Daoy (cell line): ENCODE measurements at places on chromosomes 16 and 17. TPM values are rescaled to one million over a fixed set of nuclear protein-coding genes. Genes with fewer than 3 reads are reported as not detected.

Gene RHBDL3
- total RNA-seq: 0.57 and 1.9 TPM in 2 replicates

Gene SHISA6
- total RNA-seq: not detected in 2 replicates

Gene KRTAP9-2
- total RNA-seq: not detected in 2 replicates

Gene BIRC5
- total RNA-seq: 223 and 248 TPM in 2 replicates

Gene SLC16A6
- 3.6 and 3.8 TPM in 2 replicates for total RNA-seq

Gene MYH13
- total RNA-seq: under 0.01 TPM in 1 of 2 replicates, not detected in the other

Gene CLDN9
- total RNA-seq: not detected in 2 replicates

Gene HIC1
- 10.4 and 12.2 TPM in 2 replicates for total RNA-seq

DNA sequence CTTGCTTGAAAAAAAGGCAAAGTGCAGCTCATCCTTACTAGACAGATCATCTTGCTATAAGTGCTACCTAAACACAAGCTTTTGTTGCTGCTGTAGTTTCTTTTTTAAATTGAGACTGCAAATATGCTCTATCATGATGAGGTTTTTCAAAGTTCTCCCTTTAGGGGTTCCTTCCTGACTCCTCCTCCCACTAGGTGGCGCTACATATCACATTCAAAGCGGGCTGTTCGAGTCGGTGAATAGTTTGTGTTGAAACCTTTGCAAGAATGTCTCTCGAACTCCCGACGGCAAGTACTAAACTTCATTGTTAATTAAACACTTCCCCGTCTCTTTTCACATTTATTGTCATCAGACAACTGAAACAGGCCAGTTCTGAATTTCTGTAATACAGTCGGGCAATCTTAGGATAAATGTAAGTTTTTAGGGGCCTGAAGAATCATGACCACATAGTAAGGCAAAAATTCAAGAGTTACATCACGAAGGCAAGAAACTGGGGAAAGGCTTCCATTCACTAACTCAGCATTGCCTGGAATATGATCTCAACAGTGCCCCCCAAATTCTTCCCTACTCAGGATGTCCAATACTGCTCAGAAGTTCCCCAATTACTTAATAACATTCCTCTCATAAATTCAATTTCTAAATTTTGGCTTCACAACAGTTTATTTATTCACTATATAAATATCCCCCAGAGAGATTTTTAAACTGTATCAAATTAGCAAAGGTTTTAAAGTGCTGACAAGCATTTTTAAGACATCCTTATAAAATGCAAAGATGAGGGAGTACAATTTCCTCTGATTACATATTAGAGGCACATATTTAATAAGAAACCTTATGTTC lies 6.7 kb downstream of the HS3ST3A1 start:
- DNase-seq: peak; percentile 89

DNA sequence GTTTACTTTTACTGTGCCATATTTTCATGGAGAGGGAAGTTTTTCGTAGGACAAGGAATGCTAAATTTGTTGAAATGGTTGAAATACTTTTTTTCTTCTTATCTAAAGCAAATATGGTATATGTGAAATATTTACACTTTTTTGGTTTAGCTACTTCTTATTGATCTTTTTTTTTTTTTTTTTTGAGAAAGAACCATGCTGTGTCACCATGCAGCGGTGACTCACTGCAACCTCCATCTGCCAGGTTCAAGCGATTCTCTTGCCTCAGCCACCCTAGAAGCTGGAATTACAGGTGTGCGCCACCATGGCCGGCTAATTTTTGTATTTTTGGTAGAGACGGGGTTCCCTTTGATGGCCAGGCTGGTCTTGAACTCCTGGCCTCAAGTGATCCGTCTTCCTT lies 100.5 kb downstream of the FTO start:
- no peak for DNase-seq

GRCh38 chr16:88449267-88449561 lies 3.9 kb upstream of the ZFPM1 start:
- no peak for DNase-seq

- peak; percentile 80 for DNase-seq
These were observed 16.1 kb downstream of the CCR7 start for GRCh38 chr17:40548982-40549685.

DNA sequence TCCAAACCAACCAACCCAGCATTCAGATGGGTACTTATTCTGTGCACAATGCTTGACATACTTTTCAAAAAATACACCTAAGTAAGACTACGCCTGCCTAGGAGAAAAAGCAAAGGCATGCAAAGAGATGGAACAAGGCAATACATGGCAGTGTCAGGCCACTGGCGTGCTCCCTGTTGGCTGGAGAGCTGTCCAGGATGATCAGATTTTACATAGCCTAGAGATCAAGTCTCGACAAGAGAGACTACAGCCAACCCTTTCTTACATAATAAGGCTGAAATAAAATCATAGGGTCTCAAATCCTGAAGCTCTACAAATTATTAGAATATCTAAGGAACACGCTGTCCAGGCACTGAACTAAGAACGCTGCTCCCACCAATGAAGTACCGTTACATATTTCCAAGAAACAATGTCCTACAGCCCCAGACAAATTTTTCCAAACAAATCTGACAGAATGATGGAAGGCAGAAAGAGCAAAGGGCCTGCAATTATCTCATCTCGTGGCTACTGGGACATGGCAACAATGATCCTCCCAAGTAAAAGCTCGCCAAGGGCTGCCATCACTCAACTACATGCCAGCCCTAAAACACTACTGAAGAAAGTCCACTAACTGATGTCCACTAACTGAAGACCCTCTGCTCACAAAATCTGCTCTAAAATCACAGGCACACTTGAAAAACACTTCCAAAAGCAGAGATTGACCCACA lies 5.1 kb downstream of the RPS15A start:
- DNase-seq: no peak

DNA sequence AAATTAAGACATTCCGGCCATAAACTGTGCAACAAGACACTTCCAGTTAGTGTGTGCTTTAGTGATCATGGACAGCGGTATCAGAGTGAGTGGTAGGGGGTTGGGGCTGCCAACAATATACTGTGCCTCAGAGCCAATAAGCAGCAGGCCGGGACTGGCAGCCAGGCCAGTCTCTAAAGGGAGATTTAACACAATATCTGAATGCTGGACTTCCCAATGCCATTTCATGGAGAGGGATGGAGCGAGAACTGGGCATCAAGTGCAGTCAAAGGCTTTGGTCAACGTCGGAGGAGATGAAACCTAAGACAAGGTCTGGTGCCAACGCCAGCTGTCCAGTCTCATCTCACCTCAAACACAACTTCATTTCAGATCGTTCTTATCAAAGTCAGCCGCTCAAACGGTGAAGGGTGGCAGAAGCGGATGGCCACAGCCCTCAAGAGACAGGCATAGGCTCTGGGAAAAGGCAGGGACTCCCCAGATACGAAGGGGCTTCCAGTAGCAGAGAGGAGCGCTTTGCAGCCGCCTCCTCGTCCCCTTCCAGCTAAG lies 935 bp downstream of the USP32 start:
- DNase-seq: peak; percentile 34

DNA sequence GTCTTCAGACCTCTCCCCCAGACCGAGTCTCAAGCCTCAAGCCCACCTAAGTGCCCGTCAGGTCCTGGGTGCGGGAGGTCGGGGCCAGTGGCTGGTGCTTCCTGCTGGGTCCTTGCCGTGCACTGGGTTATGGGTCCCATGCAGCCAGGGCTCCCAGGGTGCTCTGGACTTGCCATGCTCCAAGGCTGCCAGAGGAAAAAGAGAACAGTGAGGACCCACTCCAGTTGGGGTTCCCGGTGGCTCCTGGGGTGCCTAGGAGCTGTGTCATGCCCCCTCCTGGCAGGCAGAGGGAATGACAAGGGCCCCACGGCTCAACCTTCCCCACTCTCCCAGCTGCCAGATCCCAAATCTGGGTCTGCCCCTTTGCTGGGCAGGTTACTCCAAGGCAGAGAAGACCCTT lies 3.8 kb downstream of the SNX20 start:
- DNase-seq: no peak

DNA sequence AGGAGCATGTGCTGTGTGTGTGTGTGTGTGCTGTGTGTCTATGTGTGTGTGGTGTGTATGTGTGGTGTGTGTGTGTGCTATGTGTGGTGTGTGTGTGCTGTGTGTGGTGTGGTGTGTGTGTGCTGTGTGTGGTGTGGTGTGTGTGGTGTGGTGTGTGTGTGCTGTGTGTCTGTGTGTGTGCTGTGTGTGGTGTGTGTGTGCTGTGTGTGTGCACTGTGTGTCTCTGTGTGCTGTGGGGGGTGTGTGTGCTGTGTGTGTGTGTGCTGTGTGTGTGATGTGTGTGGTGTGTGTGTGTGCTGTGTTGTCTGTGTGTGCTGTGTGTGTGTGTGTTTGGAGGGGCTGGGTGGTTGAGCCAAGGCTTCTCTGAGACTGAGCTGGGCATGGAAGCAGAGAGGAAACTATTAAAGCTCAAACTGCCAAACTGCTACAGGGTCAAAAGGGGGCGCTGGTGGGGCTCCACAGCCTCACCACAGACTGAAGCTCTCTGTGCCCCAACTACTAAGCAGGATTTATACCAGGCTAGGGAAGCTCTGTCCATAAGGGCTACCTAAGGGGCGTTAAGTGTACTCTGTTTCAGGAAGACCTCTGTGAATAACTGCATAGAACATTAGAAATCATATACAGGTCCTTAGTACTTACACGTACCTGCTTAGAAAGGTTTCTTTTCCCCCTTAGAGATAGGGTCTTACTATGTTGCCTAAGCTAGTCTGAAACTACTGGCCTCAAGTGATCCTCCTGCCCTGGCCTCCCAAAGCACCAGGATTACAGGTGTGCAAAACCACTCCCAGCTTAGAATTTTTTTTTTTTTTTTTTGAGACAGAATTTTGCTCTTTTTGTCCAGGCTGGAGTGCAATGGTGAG lies 27.8 kb upstream of the GHDC start:
- DNase-seq: peak; percentile 32

DNA sequence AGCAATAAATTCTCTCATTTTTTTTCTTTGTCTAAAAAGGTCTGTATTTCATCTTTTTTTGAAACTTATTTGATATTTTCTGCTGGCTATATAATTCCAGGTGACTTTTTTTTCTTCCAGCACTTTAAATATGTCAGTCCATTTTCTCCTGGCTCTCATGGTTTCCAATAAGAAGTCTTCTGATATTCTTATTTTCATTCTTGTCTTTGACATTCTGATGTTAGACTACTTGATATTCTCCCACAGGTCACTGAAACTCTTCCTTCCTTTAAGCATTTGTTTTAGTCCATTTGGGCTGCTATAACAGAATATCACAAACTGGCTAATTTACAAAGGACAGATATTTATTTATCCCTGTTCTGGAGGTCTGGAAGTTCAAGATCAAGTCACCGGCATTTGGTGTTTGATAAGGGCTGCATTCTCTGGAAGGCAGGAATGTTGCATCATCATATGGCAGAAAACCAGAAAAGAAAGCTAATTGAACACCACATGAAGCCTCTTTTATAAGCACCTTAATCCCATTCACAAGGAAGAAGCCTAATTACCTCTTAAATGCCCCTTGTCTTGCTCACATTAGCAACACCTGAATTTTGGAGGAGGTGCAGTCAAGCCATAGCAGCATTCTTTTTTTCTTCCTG lies 242.1 kb upstream of the TNRC6C start:
- DNase-seq: no peak

DNA sequence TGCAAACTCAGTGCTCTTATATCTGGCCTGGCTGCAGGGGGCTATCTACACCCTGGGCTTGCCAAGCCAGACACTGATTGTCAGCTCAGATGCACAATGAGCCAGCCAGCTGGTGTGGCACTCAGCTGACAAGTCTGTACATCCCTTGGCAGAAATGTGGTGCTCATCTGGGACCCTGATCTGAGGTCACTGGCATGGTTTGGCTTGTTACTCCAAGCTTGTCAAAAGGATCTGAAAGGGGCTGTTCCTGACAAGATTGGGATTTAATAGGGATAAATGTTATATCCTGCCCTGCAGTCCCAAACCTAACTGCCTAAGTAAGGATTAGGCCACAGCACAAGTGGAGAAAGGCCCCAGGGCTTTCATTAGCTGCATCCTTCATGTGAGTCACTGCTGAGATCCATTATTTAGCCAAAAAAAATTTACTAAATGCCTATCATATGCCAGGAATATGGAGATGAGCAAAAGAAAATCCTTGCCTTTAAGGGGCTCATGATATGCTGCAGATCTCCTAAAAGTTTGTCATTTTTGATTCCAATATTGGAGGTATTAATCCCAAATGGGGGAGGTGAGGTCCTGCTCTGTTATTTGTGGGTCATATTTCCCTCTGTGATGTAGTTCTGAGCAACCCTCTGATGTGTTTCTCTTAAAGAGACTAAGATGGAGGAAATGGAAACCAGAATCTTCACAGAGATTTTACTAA lies 6.3 kb downstream of the SLC6A2 start:
- DNase-seq: peak; percentile 44

DNA sequence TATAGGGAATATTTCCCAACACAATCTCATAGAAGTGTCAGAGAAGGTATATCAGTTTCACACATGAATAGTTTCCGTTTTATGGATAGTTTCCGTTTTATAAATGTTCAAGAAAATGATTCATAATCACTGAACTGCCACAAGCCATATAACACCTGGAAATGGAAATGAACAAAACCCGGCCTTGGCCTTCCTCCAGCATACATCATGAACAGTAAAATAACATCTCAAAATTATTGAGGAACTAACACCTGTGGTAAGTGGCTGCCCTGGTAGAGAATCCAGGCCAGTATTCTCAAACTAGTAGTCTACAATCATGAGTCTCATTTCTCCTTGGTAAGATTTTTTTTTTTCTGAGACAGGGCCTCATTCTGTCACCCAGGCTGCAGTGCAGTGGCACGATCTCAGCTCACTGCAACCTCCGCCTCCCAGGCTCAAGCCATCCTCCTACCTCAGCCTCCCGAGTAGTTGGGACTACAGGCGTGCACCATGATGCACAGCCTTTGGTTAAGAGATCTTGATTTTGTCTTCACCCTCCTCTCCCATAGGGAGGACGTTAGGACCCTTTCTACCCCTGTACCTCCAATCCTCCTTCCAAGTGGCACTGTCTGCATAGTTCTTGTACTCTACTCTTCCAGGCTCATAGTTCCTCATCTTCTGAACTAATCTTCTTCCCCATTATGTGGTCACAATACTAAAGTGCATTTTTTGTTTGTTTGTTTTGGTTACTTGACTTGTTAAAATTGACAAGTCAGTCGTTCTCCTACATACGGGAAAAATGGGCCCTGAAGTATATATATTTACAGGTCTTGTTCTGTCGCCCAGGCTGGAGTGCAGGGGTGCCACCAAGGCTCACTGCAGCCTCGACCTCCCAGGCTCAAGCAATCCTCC lies 15.0 kb upstream of the RGS9 start:
- DNase-seq: no peak
